ENCODE measurements at places on chromosomes 2 and 18.

DNA sequence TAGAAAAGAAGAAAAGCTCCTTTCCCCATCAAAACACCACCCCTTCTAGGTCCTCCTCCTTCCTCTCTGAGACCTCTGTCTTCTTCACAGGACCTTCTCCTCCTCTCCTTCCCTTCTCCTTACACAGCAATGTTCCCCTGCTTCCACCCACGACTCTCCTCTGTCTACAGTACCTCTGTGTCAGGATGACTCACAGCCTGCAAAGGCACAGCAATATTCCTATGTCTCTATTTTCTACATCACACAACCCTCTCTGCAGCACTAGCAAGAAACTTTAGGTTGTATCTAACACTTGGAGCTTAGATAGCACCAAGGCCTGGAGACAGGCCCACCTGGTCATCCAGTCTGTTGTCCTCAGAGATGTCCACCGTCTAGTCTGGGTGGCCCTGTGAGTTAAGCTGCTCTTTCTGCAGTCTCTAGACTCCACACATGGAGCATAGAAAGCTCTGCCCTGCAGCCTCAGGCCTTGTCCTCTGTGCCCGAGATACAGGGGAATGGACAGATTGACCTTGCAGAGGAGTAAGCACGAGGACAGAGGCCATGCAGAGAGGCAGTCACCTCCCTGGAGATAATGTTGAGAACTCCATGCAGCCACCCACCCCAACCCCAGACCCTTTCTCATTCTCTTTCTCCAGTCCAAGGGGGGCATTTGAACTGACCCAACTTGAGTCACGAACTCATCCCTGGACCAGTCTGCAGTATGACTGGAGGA is 212.0 kb downstream of the TNS1 start:
- peak; percentile 26 for DNase-seq

DNA sequence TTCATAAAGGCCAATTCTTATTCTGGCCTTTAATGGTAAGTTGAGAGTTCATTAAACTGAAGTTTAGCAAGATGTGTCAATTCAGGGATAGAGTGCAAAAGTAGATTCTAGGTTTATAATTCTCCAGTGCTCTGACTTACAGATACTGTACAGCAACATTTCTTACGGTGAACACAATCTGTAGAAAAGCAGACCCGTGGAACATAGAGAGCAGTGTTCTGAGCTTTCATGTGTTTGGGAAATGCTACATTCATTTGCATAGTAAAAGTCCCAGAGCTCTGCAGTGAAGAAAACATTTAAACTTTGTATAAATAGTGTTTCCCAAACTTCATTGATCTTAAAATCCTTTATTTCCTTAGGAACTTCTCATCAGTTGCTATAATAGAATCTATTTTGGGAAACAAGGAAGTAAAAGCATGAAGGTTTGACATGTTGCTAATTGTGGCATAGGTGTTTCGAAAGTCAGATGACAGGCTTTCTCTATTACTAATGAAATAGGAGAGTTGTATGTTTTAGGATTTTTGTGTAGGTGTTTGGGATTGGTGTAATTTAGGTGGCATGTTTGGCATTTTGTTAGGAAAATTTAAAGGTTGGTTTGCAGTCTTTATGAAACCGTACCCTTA is 138.2 kb downstream of the ASXL3 start:
- no peak for DNase-seq

- DNase-seq = no peak
Measured at GRCh38 chr2:161571051-161571429, 53.2 kb upstream of the SLC4A10 start.

- no peak for DNase-seq
Measured at GRCh38 chr2:19356545-19357401, 1.6 kb downstream of the OSR1 start.

GRCh38 chr18:63520053-63520685 is 22.0 kb upstream of the SERPINB12 start:
- no peak for DNase-seq

DNA sequence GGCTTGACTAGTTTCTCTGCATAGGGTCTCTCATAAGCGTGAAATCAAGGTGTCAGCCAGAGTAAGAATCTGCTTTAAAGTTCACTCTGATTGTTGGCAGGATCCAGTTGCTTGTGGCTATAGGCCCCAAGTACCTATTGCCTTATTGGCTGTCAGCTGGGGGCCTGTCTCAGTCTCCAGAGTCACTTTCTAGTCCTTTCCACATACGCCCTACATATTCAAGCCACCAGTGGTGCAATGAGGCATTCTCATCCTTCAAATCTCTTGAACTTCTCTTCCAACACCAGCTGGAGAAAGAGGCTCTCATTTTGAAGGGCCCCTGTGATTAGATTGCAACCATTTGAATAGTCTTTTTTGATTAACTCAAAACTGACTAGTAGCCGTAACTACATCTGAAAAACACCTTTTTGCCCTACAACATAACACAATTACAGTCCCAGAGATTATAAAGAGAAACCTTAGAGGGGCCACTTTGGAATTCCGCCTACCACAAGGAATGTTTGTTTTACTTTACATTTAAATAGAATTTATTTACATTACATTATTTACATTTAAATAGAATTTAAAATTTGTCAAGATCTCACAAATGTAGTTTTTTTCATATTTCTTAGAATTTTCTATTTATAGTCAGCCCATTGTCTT is 520.1 kb downstream of the DSC3 start:
- no peak for DNase-seq

- no peak for DNase-seq
Measured at GRCh38 chr2:29119211-29119610, 4.0 kb downstream of the CLIP4 start.

DNA sequence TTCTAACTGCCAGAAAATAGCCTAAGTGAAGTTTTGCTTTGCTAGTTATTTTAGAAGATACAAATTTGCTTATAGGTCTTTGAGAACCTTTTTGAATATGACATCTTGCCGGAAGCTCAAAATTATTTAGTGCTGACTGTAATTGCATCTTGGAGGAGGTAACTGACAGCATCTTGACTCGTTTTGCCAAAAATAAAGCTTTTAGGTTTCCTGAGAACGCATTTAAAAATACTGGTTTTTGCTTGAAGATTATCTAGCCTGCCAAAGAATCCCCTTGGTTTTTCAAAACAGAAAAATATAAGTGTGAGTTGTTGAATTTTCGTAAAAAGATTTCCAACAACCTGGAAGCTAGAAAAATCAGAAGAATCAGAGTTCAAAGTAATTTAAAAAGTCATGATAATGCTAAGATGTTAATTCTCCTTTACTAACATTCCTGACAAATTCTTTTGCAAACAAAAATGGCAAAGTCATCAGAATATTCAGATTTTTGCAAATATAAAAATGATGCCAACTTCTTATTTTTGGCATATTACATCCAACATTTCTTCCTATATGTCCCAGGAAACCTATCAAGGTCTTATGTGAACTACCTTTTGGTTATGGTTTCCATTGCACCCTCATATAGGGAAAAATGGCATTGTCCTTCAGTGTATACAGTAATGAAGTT is 178.0 kb upstream of the SLC8A1 start:
- no peak for DNase-seq

- peak; percentile 49 for DNase-seq
Measured at GRCh38 chr18:54608028-54608642, 17.1 kb downstream of the DYNAP start.

DNA sequence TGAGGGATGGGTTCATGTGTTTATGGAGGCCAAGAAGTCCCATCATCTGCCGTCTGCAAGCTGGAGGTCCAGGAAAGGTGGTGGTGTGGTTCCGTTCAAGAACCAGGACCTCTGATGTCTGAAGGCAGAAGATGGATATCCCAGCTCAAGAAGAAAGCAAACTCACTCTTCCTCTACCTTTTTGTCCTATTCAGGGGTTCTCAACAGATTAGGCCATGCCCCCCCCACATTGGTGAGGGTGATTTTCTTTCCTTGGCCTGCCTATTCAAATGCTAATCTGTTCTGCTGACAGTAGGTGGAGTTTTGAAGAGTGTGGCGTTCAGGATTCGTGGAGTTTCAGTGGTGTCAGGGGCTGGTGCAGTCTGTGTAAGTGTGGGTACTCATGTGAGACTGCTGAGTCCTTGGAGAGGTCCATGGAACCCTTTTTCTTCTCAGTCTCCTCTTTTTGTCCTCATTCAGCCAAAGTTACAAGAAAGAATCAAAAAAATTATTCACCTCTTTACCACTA is 5.9 kb downstream of the MSL3B start:
- no peak for DNase-seq

- DNase-seq = no peak
Measured at GRCh38 chr2:241154915-241155314, 4.6 kb downstream of the PPP1R7 start.

DNA sequence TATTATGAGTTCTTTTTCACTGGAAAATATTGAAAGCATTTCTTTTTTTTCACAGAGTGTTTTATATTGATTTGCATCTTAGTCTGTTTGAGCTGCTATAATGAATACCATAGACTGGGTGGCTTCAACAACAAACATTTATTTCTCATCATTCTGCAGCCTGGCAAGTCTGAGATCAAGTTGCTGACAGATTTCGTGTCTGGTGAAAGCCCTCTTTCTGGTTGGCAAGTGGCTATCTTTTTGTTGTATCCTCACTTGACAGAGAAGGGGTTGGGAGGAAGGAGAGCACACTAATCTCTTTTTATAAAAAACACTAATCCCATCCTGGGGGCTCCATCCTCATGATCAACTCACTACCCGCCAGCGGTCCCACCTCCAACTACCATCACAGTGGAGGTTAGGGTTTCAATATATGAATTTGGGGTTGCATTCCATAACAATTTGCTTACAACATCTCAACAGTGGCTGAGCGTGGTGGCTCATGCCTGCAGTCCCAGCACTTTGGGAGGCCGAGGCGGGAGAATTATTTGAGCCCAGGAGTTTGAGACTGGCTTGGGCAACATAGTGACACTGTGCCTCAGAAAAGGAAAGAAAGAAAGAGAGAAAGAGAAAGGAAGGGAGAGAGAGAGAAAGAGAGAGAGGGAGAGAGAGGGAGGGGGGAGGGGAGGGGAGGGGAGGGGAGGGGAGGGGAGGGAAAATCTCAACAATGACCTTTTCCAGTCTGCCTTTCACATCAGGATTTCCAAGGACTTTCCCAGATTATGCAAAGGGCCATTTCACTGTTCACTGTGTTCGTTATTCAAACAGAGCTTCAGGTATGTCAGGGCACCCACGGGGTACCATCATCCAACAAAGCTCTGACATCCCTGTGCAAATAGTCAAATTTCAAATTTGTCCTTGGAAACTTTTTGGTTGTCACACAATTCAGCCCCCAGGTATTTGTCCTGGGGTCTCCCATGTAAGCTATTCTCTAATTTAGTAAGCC is 111.1 kb downstream of the AP1S3 start:
- DNase-seq = no peak

Measured in RCC 7860 (cell line).